ENCODE measurements at places on chromosomes 13 and 19.

DNA sequence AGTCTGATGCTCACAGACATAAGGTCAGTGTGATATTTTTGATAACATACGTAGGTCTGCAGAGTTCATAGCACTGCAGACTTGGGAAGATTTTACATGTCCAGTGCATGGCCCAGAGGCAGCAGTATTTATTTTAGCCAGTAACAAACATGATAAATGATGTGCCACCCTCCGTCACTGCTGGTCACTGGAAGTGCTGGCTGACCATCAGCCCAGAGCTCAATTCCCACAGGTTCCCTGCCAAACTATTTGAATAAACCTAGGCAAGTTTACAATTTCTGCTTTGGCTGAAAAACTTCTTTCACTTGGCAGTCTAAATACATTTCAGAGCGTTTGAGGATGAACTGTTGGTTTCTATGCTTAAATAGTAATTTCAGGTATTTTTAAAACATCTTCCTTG lies 135.5 kb upstream of the EDNRB start:
- no peak for DNase-seq

GRCh38 chr13:94827566-94827965 lies 115.2 kb upstream of the SOX21 start:
- DNase-seq = no peak

- no peak for DNase-seq
Observed at GRCh38 chr13:109728791-109729731, 57.3 kb downstream of the IRS2 start.

GRCh38 chr13:110759710-110760109 lies 46.2 kb downstream of the ING1 start:
- no peak for DNase-seq

GRCh38 chr13:32783067-32783466 lies 196.8 kb downstream of the PDS5B start:
- no peak for DNase-seq

DNA sequence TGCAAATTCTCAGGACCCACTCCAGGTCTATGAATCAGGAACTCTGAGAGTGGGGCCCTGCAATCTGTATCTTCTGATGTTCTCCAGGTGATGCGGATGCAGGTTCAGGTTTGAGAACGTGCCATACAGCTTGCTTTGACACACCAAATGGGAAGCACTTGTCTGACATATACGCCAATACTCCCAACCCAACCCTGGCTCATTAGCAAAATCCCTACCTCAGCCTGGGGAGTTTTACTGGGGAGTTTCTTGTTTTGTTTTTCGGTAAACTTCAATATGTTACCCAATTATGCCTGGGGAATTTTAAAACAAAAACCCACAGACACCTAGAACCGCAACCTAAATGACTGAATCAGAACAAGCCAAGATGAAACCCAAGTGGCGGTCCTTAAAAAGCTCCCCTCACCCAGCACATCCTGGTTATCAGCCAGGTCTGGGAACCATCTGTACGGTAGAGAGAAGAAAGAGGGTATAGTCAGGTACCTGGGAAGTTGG lies 41.2 kb downstream of the ABCC4 start:
- no peak for DNase-seq

DNA sequence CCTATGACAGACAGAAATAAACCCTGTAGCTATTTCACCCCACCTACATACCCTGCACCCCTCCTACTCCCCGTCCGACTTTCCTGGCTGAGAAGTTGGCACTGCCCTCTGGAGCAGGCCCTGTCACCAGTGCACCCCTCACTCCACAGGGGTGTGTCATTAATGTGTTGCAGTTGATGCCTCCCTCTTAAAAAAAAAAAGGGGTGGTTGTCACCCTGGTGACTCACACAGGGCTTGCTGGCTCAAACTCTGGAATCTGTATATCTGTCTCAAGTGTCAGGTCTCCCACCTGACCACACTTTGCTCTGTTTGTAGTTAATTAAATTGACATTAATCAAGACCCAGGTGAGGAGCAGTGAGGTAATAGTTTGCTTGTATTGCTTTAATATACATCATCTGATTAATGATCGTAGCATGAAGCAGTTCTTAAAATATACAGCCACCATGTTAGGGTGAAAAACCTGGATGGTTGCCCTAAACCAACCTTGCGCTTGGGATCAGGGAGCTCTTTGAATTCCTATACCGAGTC lies 2.0 kb upstream of the GATAD2A start:
- DNase-seq = no peak

GRCh38 chr13:22107549-22107948 lies 436.7 kb downstream of the FGF9 start:
- no peak for DNase-seq

- DNase-seq = no peak
Observed at GRCh38 chr13:42720113-42720857, 61.1 kb upstream of the FAM216B start.

GRCh38 chr13:43905435-43906031 lies 25.8 kb downstream of the LACC1 start:
- no peak for DNase-seq

DNA sequence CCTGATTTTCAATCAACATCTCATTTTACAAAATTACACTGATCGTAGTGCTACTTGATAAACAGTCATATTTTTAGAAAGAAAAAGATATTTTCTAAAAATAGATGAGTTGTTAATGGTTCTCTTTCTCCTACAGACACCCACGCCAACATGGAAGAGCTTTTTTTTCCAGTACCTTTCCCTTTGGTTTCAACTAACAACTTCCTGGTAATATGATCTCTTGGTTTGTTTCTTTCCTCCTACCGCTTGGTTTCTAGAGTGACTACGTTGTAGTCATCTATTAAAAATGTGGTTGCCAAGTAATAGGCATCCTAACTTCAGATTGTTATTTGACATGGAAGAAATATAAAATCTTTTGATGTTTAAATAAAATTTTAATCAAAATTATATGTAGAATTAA lies 189.0 kb downstream of the LACC1 start:
- no peak for DNase-seq

GRCh38 chr19:3041327-3041726 lies 12.2 kb upstream of the TLE2 start:
- DNase-seq = no peak

- no peak for DNase-seq
Observed at GRCh38 chr19:18021121-18021755, 13.3 kb downstream of the ARRDC2 start.

GRCh38 chr19:28026636-28027035 lies 1186.3 kb downstream of the UQCRFS1 start:
- no peak for DNase-seq

DNA sequence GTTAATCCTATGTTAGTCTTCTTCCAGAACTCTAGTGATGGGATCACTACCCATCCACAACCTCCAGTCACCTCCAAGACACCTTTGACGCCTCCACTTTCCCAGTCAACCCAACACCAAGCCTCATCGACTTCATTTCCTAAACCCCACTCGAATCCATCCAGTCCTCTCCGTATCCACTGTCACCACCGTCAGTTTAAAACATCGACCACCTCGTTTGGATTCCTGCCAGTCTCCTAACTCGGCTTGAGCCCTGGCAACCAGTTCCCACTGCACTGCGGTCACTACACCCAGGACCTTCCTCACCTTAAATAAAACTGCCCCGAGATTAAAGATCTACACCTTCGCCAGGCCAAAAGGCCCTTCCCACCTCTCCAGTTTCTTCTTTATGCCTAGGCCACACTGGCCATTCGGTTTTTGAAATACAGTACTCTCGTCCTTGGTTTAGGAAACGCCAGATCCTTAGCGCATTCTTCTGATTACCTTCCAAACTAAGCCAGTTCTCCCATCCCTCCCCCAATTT lies 1.2 kb downstream of the MTIF3 start:
- no peak for DNase-seq

GRCh38 chr13:49586717-49587116 lies 1.4 kb upstream of the RCBTB1 start:
- no peak for DNase-seq

- no peak for DNase-seq
Observed at GRCh38 chr19:5434970-5435641, 20.1 kb upstream of the ZNRF4 start.

- no peak for DNase-seq
Observed at GRCh38 chr19:31459430-31459829, 110.2 kb upstream of the TSHZ3 start.

DNA sequence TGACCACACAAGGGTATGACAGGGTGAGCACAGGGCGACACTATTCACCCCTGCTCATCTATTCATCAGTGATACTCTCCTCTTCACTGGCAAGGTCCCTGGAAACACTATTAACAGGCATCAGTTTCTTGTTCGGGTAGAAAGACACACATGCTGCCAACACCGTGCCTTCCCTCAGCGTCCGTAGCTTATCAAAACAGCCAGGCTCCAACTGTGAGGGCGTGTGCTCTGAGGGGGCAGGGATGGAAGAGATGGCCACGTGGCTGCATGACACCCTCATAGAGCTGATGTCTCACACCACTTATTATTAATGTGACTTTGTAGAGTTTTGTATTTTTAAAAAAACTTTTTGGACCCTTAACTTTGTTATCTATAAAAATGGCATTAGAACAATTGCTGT lies 160.3 kb downstream of the ITGBL1 start:
- DNase-seq = no peak

GRCh38 chr19:8069096-8069973 lies 16.8 kb downstream of the CCL25 start:
- DNase-seq = no peak

DNA sequence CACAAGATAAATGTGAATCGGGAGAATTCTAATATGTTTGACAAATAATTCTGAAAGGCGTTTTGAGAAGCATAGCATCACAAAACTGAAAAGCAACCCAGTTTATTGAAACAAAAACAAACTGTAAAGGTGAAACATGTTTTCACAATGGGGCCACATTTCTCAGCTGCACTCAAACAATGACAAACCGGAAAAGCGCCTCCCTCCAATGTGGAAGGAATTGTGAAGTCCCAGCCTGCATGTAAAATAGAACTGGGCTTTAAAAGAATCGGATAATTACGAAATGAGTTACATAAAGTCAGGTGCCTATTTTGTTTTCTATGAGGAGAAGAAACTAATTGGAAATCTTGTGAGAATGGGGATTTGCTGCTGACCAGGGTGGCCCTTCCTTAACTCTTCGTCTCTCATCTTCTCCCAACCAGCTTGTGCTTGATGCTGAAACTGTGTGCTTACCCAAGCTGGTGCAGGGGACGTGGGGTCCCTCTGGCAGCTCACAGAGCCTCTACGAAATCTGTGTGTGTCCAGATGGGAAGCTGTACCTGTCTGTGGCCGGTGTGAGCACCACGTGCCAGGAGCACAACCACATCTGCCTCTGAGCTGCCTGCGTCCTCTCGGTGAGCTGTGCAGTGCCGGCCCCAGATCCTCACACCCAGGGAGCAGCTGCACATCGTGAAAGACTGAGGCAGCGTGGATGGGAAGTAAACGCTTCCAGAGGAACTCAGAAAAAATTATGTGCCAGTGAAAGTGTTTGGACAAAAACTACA lies 109.4 kb downstream of the SACS start:
- no peak for DNase-seq

GRCh38 chr19:39030854-39031367 lies 1.4 kb downstream of the FBXO27 start:
- DNase-seq = no peak

DNA sequence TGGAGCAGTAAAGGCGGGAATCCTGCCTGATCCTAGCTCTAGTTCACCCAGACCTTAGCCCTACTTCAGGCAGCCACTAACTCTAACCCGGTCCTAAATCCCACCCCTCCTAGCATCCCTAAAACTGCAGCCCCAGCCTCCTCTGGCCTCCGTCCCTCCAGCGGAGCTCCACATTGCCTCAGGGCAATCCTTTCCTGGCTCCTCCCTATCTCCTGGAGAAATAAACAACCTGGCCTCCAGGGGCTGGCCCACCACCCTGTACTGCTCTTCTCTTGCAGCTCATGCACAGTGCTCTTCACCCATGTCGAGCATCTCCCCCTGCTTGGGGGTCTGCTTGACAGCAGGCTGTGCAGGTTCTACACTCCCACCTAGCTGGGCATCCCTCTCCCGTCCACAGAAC lies 6.7 kb downstream of the POU2F2 start:
- DNase-seq = no peak

- no peak for DNase-seq
Observed at GRCh38 chr13:77360032-77360685, 33.3 kb upstream of the MYCBP2 start.

- DNase-seq = no peak
Observed at GRCh38 chr19:52963247-52963618, 552 bp upstream of the ZNF816 start.

DNA sequence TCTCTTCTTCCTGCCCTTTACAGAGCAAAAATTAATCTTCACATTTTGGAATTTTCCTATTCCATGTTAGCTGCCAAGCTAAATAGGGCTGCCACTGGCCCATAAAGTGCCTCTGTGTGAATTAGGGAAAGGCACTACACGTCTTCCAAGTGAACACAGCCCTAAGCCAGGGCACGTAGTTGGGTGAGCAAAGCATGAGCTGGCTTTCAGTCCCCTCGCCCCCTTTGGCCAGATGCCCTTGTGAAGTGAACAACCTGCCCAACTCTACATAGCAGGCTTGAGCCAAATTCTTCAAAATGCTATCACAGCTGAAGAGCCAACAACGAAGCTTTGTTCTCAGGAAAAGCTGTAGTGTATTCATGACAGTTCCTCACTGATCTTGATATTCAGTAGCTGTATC lies 213.1 kb downstream of the OXGR1 start:
- no peak for DNase-seq

DNA sequence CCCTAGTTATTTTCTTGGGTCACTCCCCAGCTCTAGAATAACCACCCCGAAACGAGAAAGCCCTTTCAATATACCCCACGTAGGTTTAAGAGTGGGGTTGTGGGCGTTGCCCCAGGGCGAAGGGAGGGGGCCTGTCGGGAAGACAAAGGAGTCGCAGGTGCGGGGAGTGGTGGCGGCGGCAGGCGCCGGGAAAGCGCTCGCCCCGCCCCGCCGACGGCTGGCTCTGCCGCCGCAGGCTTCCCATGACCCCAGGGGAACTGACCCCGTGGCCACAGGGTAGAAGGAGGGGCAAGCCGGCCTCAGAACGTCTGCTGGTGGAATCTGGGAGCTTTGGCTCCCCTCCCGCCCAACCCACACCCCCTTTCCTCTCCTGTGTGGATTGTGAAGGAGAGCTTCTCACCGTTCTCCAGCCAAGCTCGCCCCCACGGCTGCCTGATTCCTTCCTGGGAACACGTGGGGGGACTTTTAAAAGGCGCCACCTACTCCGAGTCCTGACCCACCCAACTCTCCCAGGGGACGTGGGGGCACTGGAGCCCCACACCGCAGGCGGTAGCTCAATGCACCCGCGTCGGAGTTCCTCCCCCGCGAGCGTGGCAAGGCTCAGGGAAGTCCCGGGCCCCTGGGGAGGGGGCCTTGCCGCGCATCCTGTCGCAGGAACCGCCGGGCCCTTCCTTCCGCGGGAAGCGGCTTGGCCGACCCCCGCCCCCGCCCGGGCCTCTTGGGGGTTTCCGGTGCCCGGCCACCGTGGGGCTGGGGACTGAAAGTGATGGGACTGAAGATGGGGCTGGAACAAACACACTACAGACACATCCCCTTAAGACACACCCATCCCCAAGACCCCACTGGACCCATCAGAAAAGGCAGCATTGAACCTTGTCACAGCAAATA lies 5.5 kb downstream of the IER2 start:
- DNase-seq = peak; percentile 85

Data from left forelimb (tissue), 1 donor.